ENCODE measurements at places on chromosomes 1 and 21. TPM values are rescaled to one million over a fixed set of nuclear protein-coding genes. Genes with fewer than 3 reads are reported as not detected.

Gene GCSAML
- total RNA-seq, result not detected

Gene NPHS2
- total RNA-seq, result not detected

Gene LENEP
- total RNA-seq, result not detected

Gene HES2
- 299 TPM for total RNA-seq

Gene AXDND1
- 0.48 TPM for total RNA-seq

Gene LORICRIN
- total RNA-seq, result not detected

Gene TTC24
- total RNA-seq, result not detected
